ENCODE measurements at places on chromosomes 3 and 15.

- DNase-seq = no peak
These were observed 79.8 kb downstream of the PLCH1 start for GRCh38 chr3:155664925-155665695.

- no peak for DNase-seq
These were observed 29.5 kb downstream of the WNT7A start for GRCh38 chr3:13850161-13850945.

DNA sequence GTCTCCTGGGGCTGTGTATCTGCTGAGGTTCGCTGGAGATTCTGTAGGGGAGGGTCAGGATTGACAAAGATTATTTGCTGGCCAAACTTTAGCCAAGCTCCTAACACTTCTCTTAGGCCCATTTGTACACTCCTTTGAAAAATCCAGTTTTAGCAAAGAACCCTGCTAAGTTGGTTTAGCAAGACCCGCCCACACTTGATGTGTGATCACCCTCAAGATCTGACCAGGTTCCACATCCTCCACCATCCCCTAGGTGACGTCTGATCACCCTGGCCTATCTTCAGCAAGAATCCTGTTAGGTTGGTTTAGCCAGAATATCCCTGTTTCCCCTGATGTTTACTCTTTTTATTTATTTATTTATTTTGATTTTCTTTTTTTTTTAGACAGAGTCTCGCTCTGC is 14.8 kb upstream of the SLC35G2 start:
- DNase-seq = no peak

- DNase-seq = no peak
These were observed 1.6 kb downstream of the IL12A start for GRCh38 chr3:159989973-159990846.

GRCh38 chr15:78454992-78455391 is 17.0 kb downstream of the IREB2 start:
- no peak for DNase-seq
